ENCODE measurements at places on chromosomes 1 and 21. TPM values are rescaled to one million over a fixed set of nuclear protein-coding genes. Genes with fewer than 3 reads are reported as not detected.

GRCh38 chr1:7460807-7461206 lies 310.3 kb upstream of the VAMP3 start:
- no peaks in the 10 kb centered on the region for H3K27me3 ChIP-seq
- no peak overlapping the region for H3K4me3 ChIP-seq
- H3K4me1 ChIP-seq = no peaks in the 10 kb centered on the region
- H3K36me3 ChIP-seq = no peaks in the 10 kb centered on the region
- DNase-seq = no peak

- no peak overlapping the region for H3K27ac ChIP-seq
- H3K36me3 ChIP-seq = no peaks in the 10 kb centered on the region
- no peak overlapping the region for H3K4me3 ChIP-seq
These were observed 9.3 kb downstream of the PODN start for GRCh38 chr1:53071167-53071865.

PKP1 gene
- not detected for total RNA-seq

DNA sequence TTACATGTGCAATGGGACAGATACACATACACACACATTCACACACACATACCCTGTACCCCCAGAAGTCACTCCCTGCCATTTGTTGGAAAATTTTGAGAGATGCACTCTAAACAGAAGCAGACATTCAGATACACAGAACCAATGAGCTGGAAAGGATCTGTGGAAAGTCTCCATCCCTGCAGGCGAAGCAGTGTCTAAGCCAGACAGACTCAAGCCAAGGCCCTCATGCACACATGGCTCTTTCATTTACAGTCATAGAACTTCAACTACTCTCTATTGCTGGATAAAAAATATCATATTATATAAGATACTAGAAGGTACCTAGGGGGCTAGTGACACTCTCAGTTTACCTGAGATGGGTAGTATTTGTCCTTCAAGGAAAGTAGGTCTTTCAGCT lies 7.3 kb upstream of the SEC16B start:
- H3K4me3 ChIP-seq = no peak overlapping the region
- H3K27me3 ChIP-seq = no peaks in the 10 kb centered on the region
- no peak overlapping the region for H3K27ac ChIP-seq
- H3K36me3 ChIP-seq = no peaks in the 10 kb centered on the region
- DNase-seq = no peak

DNA sequence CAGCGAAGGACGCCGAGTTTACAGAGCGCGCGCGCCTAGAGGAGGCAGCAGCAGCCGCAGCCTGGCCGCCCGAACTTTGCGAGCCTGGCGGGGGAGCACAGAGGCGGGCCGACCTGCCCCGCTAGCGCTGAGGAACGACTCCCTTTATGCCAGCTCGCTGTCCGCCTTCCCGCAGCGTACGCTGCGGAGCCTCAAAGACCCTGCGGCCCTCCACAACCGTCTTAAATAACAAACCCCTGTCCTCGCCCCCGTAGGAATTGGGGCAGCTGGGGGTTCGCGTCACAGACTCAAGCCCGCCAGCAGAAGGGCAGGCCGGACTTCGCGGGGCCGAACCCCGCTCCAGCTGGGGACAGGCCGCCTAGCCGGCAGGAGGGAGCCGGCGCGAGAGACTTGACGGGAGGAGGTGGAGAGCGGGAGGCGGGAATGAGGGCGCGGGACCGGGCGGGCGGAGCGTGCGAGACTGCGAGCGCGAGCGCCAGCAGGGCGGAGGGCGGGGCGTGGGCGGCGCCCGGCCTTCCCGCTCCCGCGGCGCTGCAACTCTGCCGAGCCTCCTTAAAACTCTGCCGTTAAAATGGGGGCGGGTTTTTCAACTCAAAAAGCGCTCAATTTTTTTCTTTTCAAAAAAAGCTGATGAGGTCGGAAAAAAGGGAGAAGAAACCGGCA lies 1.8 kb upstream of the CDKN2C start:
- DNase-seq = peak; percentile 87
- peaks cover 7% of the 10 kb centered on the region for H3K27me3 ChIP-seq
- H3K4me1 ChIP-seq = peaks cover 22% of the 10 kb centered on the region

- H3K4me3 ChIP-seq = no peak overlapping the region
- H3K4me1 ChIP-seq = no peaks in the 10 kb centered on the region
- no peaks in the 10 kb centered on the region for H3K27me3 ChIP-seq
- H3K36me3 ChIP-seq = no peaks in the 10 kb centered on the region
These were observed 285.0 kb downstream of the BRINP3 start for GRCh38 chr1:190192627-190193026.

GRCh38 chr1:23791516-23792047 lies 637 bp downstream of the LYPLA2 start:
- H3K36me3 ChIP-seq = peaks cover 34% of the 10 kb centered on the region
- peak overlapping the region; percentile 99 for H3K4me3 ChIP-seq
- H3K27me3 ChIP-seq = no peaks in the 10 kb centered on the region
- peaks cover 29% of the 10 kb centered on the region for H3K4me1 ChIP-seq
- peak overlapping the region; percentile 98 for H3K27ac ChIP-seq
- DNase-seq = peak; percentile 40

LCE1D gene
- total RNA-seq = not detected

GRCh38 chr1:97033949-97034348 lies 312.4 kb downstream of the PTBP2 start:
- peaks cover 2% of the 10 kb centered on the region for H3K27me3 ChIP-seq
- H3K36me3 ChIP-seq = no peaks in the 10 kb centered on the region
- no peak for DNase-seq

GRCh38 chr1:28190996-28191645 lies 14.6 kb upstream of the PTAFR start:
- H3K27me3 ChIP-seq = peaks cover 15% of the 10 kb centered on the region
- H3K36me3 ChIP-seq = peaks cover 4% of the 10 kb centered on the region
- no peak overlapping the region for H3K27ac ChIP-seq
- no peak overlapping the region for H3K4me3 ChIP-seq

TACSTD2 gene
- total RNA-seq = not detected

GPATCH4 gene
- 33.4 TPM for total RNA-seq

Measured in activated CD4-positive, alpha-beta T cell treated with anti-CD3 and anti-CD28 coated beads, Interleukin-2, amount 10 ng/mL, durations not matched to agents 7 days and 5 days (primary cell).